NCI-H2029 treated with DMSO at 0.1 percent for 48 hours (cell line): ENCODE measurements at places on chromosomes 12 and 14.

GRCh38 chr14:97233319-97233985 is 436.3 kb downstream of the VRK1 start:
- DNase-seq: no peak

DNA sequence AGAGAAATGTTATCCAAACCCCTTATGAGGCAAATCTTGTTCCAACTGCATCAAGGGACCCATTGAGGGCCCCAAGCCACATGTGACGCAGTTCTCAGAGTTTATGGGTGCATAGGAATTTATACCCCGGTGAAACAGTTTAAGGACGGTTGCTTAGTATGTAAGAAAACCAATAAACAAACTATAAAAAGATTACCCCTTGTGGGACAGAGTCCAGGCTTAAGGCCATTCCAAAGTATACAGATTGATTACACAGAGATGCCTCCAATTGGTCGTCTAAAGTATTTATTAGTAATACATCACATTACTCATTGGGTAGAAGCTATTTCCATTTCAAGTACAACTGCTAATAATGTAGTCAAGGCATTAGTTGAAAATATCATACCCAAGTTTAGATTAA is 885.0 kb upstream of the MDGA2 start:
- no peak for DNase-seq

- DNase-seq: peak; percentile 99
Observed at GRCh38 chr14:61388173-61388975, 67.0 kb downstream of the PRKCH start.

DNA sequence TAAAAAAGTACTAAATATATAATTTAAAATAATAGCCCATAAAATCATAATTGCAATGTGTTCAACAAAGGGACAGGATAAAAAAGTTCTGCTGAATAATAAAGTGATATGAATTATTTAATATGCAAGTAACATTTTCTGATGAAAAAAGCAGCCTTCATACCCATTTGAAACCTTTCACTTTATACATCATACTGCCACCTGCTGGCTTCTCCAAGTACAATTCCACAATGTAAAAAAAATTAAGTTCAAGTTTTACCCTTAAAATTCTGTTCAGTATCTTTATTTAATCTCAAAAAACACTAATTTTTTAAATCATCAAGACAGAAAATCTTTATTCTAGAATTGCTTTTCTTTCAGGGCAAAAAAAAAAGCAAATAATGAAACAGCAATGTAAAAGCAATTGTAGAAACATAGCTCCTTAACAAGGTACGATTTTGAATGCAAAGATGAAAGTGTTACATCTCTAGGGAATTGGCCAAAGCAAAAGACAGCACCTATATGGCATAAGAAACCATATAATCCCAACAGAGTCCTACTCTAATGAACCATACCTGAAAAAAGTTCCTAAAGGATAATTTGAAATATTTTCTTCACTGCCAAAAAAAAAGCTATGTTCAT is 15.0 kb downstream of the MDM1 start:
- peak; percentile 40 for DNase-seq

DNA sequence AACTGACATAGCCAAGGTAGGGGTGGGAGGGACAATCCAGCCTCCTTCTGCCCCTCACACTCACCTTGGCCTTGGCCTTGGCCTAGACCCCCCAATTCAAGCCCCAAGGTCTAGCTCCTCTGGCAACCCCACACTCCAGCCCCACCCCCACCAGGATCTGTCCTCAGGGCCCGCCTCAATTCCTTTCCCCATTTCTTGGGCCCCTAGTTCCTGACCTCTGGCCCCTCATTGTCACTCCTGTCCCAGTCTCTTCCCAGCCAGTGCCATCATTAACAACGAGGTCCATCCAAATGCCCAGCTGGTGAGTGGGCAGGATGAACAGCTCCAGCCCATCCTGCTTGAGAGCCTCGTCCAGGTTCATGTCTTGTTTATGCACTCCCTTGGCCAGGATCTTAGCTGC is 6.8 kb upstream of the GDF11 start:
- DNase-seq: no peak

DNA sequence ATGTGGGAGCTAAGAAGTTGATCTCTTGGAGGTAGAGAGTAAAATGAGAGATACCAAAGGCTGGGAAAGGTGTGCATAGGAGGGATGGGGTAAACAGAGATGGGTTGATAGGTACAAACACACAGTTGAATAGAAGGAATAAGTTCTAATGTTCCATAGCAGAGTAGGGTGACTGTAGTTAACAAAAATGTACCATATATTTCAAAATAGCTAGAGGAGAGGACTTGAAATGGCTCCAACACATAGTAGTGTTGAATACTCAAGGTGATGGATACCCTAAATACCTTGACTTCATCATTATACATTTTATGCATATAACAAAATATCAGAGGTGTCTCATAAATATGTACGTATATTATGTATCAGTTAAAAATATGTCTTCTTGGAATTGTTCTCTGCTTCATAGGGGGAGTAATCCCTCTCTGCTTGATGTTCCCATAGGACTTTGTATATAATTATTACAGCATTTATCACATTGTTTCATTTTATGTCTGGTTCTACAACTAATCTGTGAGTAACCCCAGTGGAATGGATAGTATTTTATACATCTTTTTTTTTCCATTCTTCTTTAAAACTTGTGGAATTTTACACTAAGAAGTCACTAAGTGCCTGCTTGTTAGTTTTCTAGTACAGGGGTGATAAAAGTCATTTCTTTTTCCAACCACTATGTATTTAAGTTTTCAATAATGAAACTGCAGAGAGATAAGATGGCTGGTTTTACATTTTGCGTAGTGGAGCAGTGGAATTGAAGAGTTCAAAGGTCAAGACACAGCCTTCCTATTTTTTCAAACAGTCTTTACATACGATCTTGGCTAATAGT is 1940.0 kb upstream of the SEL1L start:
- DNase-seq: no peak

GRCh38 chr14:49953196-49953595 is 60.3 kb downstream of the ARF6 start:
- no peak for DNase-seq

GRCh38 chr12:121766290-121767039 is 27.0 kb downstream of the RHOF start:
- DNase-seq: no peak

DNA sequence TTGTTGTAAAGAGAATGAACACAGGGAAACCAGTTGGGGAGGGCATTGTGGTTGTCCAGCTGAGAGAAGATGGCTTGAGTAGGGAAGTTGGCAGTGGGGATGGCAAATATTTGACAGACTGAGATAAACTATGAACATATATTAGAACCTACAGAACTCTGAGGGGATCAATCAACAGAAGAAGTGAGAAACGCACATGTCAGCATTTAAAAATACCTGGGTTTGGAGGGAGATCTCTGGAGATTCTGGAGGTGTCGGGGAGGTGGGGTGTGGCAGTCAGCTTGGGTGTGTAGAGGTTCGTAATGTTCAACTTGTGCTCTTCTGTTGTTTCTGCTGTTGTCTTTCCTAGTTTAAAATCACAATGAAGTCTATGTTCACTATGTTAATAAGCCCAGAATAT is 517.8 kb downstream of the AACS start:
- DNase-seq: no peak

DNA sequence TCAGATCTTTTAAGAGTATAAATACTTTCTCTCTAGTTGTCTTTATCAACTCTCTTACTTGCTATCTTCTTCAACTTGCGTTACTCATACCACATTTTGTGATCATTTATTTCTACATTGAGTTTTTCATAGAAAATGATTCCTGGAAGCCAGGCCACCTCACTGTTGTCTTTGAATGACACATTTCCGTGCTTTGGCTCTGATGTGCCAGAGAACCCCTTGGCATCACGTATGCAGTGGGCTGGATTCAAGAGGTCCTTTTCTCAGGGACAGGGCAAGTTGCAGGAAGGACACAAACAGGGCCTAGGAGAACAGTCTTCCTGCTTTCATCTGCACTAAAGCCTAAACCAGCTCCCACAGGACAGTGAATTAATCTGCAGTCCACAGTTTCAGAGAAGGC is 70.3 kb upstream of the PYGL start:
- DNase-seq: no peak

GRCh38 chr14:77862154-77862786 is 62.4 kb downstream of the ADCK1 start:
- DNase-seq: no peak

DNA sequence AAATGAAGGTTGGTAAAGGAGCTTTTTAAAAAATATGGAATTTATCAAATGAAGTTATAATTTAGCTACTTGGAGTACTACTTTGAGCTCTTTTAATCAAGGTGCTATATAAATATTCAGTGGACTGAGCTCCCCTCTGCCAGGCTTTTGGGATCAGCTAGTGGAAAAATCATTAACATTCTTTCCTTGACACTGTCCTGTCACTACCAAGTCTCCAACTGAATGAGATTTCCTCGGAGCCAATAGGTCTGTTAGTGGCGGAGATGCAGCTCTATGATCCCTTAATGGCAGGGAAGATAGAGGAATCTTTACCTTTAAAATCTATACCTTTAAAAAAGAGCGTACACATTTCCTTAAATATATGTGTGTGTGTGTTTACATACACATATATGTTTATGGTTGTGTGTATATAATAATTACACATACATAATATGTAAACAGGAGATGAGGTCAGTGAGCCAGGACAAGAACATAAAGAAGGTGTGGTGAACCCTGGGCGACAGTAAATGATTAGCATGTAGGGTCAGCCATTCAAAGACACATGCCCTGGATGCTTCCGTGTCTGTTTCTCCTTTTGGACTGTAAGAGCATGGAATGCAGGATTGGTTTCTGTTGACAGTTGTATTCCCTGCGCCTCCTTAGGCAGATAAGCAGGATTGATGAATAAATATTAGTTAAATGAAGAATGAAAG is 47.7 kb upstream of the ATP2A2 start:
- DNase-seq: no peak

DNA sequence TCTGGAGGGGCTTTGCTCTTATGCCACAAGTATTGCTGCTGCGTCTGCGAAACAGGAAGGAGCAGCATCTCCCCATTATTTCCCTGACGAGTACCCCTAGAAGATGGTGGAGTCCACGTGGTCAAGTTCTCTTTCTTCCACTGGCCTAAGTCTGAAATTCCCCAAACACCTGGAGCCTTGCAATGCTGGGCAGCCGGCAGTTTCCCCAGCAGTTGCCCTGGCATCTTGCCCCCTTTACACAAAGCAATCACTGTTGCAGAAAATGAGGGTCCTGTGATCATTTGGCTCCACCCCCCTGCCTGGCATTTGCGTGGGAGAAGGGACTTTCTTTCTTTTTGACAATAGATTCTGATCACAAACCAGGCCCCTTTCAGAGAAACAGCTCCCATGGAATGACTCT is 56.9 kb downstream of the FOS start:
- no peak for DNase-seq

DNA sequence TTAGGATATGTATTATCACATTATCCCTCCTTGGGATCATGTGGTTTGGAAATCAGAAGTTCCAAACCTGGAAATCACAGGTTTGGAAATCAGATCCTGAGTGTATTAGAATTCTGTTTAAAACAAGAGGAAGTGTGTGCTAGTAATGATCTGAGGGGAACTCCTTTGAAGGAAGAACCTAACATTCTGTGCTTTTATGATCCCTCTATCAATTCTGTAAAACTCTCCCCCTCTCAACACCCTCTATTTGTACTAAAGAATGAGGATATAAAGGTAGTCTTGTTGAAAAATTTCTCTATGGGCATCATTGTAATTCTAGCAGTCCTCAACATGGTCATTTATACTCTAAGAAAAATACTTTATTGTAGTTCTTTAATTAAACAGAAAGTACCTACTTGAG is 97.4 kb downstream of the SRGAP1 start:
- DNase-seq: no peak

GRCh38 chr12:59113831-59114615 is 193.7 kb upstream of the LRIG3 start:
- DNase-seq: peak; percentile 54

DNA sequence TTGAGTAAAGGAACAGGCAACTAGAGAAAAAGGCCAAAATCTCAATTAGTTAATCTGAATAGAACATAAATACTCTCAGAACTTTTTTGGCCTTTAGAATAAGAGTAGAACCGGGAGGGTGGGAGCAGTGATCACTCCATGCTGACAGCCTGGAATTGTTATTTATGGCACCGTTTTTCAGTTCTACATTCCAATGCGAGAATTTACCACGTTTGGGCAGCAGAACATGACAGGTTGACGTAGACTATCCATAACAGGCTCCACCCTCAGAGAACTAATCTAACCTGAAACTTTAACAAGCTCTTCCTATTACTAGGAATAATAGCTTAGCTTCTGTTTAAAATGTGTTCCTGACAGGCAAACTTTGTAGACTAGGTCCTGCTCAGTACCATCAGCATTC is 379.1 kb downstream of the SEC23A start:
- DNase-seq: no peak

GRCh38 chr14:51873221-51873893 is 12.9 kb downstream of the GNG2 start:
- DNase-seq: peak; percentile 26

DNA sequence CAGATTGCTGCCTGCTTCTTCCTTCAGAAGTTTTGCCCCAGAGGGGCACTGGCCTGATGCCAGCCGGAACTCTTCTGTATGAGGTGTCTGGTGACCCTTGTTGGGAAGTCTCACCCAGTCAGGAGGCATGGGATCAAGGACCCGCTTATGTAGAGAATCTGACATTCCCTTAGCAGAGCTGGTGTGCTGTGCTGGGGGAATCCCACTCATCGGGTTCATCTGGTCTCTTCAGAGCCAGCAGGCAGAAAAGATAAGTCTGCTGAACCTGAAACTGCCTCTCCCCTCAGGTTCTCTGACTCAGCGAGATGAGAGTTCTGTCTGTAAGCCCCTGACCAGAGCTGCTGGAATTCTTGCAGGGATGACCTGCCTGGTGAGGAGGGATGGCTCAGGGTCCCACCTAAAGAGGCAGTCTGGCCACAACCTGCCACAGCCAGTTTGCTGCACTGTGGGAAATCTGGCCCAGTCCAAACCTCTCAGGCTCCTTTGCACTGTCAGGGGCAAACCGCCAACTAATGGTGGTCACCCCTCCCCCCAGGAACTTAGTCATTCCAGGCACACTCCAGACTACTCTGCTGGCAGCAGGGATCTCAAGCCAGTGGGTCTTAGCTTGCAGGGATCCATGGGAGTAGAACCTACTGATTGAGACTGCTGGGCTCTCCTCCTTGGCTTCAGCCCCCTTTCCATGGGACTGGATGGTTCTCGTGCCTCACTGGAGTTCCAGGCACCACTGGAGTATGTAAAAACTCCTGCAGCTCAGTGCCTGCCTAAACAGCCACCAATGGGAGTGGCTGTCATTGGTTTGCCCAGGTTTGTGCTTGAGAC is 4.1 kb downstream of the CLEC2D start:
- DNase-seq: no peak

GRCh38 chr12:58372298-58372697 is 430.9 kb downstream of the ATP23 start:
- DNase-seq: no peak
